ENCODE measurements at places on chromosomes 13 and 19.

DNA sequence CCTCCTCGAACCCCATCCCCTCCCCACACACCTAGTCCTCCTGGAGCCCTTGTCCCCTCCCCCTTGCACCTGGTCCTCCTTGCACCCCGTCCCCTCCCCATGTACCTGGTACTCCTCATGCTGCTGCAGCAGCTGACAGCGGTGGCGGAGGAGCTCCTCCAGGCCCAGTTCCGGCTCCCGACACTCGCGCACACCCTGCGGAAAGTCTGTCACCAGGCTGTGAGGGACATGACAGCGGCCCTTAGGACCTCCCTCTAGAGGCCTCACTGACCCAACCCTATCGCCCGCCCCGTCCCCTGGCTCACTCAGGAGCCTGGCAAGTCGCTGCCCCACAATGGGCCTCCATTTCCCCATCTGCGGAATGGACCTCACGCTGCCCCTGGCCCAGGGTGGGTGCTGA is 6.4 kb upstream of the PPP6R1 start:
- DNase-seq, result no peak

DNA sequence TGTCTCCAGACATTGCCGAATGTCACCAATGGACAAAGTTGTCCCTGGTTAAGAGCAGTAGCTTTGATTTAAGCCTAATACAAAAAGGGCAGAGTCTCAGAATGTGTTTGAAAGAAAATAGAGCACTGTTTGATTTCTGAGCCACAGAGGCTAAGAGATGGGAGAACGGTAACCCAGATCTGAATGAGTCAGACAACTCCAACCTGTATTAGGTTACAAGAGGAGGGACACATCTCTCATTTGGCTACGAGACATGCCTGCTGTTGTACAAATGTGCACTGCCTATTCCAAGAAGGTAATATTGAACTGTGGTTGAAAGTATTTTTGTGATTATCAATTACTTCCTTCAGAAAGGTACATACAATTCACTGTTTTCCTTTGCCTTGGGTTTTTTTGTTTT is 4.9 kb upstream of the HSPH1 start:
- DNase-seq, result no peak

DNA sequence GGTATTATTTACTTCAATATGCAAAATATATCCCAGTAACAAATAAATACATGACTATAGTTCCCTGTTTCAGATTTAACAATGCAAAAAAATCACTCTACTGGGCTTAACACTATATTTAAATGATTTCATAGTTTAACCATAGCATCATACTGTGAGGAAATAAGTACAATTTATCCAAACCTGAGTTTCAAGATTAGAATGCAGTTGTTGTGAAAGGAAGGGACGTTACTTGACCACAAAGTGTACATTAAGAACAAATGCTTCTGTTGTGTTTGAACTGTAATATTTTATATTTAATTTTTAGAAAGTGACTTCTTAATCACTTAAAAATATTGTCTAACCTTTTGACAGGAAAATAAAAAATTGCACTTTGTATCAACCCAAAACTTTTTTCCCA is 1747.9 kb upstream of the SPRY2 start:
- DNase-seq, result no peak

GRCh38 chr13:27182844-27183497 is 11.4 kb upstream of the USP12 start:
- no peak for DNase-seq

DNA sequence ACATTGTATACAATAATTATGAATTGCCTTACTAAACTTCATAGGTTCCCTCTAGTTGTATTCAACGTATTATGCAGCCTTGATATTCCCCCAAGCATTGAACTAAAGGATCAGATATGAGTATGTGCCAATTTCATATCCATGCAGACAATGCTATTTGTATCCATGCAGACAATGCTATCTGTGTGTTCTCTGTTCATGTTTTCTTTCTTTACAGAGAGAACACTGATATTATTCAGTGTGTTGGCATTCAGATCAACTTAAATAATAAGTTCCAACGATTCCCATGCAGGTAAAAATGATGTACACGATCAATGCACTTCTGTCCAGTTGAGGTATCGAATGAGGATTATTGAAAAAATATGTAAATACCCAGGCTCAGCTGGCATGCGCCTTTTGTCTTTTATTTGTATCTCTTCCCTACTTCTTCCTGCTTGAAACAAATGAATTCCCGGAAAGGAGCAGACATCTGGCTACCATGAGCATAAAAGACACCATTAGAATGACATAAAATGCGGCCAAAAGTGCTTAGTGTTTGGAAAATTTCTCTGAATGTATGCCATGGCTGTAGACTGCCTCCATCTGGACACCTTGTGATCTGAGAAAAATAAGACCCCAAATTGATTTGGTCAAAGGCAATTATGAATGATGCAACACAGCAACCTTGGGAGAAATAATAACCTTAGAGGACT is 731.5 kb downstream of the SLITRK1 start:
- DNase-seq, result no peak

- no peak for DNase-seq
Measured at GRCh38 chr13:46172531-46172991, 9.4 kb downstream of the LCP1 start.

- no peak for DNase-seq
Measured at GRCh38 chr13:47372751-47373150, 475.9 kb upstream of the HTR2A start.

DNA sequence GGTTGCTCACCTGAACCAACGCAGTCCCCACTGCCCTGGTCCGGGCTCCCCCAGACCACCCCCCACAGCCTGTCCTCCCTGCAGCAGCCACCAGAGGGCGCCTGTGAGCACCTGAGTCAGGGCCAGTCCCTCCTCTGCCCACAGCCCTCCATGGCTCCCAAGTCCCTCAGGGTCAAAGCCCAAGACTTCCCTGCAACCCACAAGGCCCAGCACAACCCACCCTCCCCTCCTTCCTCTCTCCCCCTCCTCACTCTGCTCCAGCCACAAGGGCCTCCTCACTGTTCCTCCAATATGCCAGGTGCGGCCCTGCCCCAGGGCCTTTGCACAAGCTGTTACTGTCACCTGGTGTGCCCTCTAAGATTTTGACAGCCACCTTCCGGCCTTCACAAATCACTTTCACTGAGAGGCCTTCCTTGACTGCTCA is 10.9 kb downstream of the GNA15 start:
- DNase-seq, result peak; percentile 63

DNA sequence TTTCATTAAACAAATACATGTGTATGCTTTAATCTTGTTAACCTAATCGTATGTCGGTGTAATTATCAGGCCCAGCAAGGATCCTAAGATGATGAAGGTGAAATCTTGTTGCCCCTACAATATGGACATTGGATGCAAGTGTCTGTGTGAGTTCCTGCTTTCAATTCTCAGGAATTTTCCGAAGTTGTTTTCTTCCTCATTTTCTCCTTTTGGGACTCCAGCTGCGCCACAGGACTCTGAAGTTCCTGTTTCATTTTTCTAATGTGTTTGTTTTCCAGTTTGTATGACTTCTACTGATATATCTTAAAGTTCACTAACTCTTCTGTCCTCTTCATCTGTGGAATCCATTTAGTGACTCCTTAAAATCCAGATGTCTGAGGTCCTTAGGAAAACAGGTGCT is 11.9 kb upstream of the OR7D2 start:
- no peak for DNase-seq

DNA sequence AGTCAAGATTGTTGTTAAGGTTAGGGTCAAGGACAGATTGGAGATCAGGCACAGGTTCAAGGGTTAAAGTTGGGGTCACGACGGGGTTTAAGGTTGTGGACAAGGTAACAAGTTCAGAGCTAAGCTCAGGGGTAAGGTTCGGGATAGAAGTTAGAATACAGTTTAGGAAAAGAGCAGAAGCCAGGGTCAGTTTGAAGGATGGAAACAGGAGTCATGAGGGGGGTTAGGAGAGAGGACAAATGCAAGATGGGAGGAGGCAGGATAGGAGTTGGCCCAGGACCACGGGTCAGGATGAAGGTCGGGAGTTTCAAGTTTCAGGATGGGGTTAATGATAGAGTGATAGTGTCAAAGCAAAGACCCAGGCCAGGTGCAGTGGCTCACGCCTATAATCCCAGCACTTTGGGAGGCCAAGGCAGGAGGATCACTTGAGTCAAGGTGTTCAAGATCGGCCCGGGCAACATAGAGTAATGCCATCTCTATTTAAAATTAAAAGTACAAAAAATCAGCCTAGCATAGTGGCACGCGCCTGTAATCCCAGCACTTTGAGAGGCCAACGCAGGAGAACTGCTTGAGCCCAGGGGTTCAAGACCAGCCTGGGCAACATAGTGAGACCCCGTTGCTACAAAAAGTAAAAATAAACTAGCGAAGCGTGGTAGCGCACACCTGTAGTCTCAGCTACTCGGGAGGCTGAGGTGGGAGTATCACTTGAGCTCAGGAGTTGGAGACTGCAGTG is 7.7 kb downstream of the NPHS1 start:
- DNase-seq, result no peak

DNA sequence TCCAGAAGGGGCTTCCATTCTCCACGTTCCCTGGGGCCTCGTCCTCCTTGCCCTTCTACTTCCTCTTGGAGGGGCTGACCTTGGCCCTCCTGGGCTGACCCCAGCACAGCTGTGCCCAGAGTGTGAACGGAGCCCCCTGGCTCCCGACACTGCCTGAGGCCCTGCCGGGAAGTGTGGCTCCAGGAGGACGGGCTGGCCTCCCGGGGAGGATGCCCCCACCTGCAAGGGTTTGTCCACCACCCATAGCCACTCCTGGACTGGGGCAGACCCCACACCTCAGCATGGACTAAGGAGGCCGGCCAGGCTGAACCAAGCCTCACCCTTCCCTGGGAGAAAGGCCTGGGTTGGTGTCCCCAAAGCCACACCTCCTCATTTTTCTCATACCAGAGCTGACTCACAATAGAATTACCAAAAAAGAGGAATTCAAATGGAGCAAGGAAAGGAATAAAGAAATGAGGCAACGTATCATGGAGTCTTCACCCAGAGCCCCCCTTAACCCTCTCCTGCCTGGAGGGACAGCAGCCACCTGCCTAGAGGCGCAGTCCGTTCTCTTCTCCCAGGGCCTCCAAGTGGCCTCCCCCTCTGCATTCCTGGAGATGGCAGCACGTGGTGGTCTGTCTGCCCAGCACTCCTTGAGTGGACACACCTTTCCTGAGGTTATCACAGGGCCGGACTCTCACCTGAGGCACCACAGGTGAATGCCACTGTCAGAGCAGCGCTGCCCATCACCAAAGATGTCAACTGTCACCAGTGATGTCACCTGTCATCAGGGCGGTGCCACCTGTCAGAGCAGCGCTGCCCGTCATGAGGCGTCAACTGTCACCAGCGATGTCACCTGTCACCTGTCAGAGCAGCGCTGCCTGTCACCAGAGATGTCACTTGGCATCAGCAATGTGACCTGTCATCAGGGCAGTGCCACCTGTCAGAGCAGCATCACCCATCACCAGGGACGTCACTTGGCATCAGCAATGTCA is 3.1 kb upstream of the C13orf46 start:
- DNase-seq, result no peak

GRCh38 chr13:46119883-46120614 is 15.2 kb upstream of the CPB2 start:
- DNase-seq, result no peak

GRCh38 chr19:15843203-15843893 is 27.9 kb upstream of the OR10H1 start:
- DNase-seq, result no peak

DNA sequence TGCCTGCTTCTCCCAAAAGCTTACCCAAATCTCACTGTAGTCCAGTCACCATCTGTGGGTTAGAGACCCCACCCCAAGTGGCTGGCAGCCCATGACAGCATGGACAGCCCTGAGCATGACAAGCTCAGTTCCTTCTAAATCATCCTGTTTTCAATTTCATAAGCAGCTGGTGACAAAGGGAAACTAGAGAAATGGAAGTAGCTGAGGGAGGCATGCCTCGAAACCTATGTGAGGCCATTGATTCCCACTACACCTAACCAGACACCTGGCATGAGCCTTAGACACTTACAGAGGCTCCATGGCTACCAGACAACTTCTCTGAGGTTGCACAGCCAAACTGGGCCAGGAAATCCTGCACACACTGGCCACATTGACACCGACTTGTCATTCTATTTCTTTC is 56.2 kb downstream of the ABCC4 start:
- DNase-seq, result no peak

DNA sequence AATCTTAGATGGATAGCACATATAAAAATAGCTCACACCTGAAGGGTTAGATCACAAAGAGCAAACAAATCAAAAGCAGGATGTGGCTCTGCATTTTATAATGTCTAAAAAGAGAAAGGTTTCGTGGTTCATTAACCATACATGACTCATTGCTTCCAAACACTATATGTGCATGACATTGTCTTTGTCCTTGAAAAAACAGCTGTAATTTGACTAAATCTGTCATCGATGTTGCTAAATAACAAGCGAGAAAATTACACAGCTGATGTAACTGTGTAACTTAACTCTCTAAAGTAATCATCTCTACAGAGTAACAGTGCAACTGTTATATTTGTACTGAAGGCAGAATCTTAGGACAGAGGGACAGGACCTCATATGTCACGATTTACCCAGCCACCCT is 383.1 kb upstream of the GPC6 start:
- DNase-seq, result no peak

- no peak for DNase-seq
Measured at GRCh38 chr13:64471916-64472315, 2758.2 kb downstream of the PCDH9 start.

- DNase-seq, result no peak
Measured at GRCh38 chr13:107203146-107203847, 635.4 kb upstream of the ARGLU1 start.

- DNase-seq, result no peak
Measured at GRCh38 chr19:28596561-28597071, 616.3 kb downstream of the UQCRFS1 start.

DNA sequence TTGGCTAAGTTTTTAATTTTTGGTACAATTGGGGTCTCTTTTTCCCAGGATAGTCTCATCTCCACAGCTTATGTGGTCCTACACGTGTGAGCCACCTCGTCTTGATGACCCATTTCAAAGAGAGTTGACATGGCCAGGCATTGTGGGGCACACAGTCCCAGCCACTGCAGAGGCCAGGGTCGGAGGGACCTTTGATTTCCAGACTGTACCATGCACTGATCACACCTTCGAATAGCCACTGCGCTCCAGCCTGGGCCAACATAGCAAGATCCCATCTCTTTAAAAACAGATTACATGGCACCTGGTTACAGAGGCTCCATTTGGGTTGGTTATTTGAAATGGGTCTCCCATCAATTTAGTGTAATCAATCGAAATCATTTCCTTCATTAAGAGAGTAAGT is 71.6 kb downstream of the DPRX start:
- DNase-seq, result no peak

DNA sequence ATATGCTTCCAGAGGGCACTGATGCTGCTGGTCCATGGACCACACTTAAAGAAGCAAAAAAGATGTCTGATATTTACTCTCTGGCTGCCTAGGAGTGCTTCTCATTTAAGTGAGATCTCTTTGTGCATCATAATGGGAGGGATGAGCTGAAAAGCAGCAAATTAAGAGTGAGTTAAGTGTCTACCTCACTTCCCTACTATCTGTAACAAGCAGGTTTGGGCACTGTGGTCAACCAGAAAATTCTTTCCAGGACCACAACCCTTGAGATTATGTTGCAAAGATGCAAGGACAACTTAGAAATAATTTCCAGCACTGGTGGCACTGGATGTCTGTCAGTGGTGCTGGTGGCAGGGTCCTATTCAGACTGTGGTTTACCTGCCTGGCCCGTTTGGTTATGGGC is 52.1 kb upstream of the USPL1 start:
- DNase-seq, result no peak

Data from stimulated activated CD4-positive, alpha-beta T cell treated with anti-CD3 and anti-CD28 coated beads, Interleukin-15, amount 100 ng/mL, for 1 hour (primary cell).